ENCODE measurements at places on chromosomes 6 and 20.

DNA sequence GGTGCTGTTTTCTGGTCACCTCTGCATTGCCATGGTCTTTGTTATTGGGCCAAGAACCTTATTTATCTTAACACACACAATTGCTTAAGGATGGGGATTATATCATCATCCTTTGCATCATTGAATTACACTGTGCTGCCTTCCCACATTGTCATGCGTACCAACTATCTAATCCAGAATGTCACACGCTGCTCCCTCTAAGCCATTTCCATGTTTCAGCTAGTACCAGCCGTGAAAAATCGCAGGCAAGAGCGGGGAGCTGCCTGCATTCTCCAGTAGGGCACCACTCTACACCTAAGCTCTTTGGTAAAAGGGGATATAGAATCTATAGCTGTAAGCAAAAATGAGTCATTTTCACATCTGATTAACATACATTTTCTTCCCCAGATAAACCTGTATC, 277.0 kb downstream of the PRL start:
- DNase-seq: no peak

DNA sequence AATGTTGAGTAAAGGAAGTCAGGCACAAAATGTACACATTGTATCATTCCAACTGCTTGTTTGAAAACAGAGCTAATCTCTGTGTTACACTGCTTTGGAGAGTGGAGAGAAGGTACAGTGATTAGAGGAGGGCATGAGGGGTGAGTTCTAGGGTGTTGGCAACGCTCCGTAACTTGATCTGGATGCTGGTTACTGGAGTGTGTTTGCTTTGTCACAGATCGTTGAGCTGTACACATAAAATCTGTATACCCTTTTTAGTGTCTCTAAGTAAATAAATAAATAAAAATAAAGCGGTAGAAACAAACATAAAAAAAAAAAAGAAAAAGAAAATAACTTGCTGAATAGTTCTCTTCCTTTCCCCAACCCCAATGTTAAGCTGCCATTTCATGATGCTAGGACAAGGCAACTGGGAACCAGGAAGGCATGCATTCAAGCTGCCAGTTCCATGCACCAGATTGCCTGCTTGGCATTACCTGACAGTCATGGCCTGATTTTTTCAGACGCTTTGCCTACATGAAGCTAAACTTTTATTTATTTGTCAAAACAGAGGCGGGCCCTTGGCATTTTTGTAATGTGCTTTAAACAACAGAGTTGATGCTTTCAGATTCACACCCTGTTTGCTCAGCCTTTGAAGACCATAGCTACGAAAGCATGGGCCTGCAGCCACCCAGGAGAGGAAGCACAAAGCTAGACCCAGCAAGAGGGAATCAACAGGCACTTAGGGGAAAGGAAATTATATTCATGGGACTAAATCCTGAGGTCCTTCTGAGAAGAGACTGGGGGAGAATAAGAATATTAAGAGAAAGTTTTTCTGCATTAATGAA, 21.2 kb downstream of the TNFRSF21 start:
- no peak for DNase-seq

GRCh38 chr20:59153355-59153681, 10.3 kb upstream of the ZNF831 start:
- DNase-seq: no peak

DNA sequence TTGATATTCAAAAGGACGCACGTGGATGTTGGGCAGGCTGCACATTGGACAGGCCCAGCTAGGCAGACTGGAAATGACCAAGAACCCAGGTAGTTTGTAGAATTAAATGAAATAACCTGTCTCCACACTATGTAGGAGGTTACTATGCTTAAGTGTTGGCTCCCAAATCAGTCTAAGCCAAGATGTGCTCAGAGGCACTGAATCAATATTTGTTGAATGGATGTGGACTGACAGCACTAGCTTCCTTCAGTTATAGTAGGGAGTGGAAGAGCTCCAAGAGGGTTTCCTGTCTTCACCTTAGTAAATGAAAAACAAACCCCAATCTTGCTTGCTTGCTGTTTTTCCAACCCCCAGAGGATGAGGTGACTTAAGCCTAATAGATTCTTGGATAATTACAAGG, 180.5 kb downstream of the JARID2 start:
- no peak for DNase-seq

- peak; percentile 54 for DNase-seq
Measured at GRCh38 chr6:33427585-33428223, 7.8 kb downstream of the SYNGAP1 start.

DNA sequence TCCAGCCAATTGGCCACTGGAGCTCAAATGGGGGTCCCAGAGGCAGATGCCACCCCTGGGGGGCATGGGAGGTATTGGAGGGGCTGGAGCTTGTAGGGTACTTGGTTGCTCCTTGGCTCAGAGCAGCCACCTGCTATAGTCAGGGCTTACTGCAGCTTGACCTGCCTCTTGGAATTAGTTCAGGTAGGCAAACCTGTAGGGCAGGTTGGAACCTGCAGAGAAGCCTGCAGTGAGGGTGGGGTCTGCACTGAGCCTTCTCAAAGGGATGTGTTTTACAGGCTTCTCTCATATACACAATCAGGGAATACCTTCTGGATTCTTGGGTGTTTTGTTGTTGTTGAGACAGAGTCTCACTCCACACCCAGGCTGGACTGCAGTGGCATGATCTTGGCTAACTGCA, 94.2 kb upstream of the MYL9 start:
- DNase-seq: no peak

- DNase-seq: no peak
Measured at GRCh38 chr6:49826743-49827406, 39.5 kb downstream of the CRISP1 start.

- DNase-seq: no peak
Measured at GRCh38 chr20:31903627-31904386, 33.4 kb downstream of the TTLL9 start.

GRCh38 chr20:20864351-20865096, 152.1 kb upstream of the RALGAPA2 start:
- DNase-seq: no peak

DNA sequence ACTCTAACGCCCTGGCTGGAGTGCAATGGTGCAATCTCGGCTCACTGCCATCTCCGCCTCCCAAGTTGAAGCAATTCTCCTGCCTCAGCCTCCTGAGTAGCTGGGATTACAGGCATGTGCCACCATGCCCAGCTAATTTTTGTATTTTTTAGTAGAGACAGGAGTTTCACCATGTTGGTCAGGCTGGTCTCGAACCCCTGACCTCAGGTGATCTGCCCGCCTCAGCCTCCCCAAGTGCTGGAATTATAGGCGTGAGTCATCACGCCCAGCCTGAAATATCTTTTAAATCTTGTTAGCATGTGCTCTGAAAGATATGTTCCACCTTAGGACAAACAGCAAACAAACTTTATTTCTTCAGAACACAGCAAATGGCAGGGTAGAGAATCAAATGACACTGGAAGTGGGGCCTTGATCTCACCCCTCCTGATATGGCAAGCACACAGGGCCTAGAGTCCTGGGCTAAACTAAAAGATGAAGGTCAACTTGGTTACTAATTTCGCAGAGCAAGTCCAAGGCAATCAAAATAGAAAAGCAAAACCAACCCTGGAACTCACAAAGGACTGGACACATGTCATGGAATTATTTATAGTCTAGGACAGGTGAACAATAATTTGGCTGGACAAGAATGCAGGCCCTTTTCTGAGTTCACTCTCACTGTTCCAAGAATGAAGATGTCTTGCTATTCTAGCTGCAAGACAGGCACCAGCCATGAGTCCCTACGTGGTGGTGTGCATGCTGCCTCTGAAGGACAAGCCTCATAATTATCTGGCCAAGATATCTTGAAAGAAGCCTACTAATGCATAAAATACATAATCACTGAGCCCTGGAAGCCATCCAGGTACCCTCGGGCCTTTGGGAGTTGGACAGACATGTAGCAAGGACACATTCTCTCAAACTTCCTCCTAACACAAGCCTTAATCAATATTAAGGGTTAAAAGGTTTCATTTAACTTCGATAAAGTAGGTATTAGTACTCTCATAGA, 35.6 kb downstream of the B4GALT5 start:
- no peak for DNase-seq

DNA sequence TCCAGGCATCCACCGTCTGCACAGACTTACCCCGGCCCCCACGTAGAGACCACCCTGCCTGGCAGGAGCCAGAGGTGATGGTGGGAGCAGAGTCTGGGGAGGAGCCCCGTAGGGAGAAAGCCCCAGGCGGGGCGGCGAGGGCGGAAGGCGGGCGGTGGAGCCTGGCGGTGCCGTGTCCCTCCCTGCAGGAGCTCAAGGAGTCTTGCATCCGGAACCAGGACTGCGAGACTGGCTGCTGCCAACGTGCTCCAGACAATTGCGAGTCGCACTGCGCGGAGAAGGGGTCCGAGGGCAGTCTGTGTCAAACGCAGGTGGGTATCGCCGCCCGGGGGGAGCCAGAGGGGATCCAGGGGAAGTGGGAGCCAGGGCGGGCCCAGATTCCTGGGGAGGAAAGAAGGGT, 6.0 kb downstream of the CLPSL1 start:
- no peak for DNase-seq

- no peak for DNase-seq
Measured at GRCh38 chr6:41177287-41177686, 14.4 kb upstream of the TREM2 start.

GRCh38 chr20:13294522-13294921, 73.4 kb downstream of the ISM1 start:
- no peak for DNase-seq

GRCh38 chr6:14876778-14877613, 368.9 kb upstream of the JARID2 start:
- DNase-seq: no peak

DNA sequence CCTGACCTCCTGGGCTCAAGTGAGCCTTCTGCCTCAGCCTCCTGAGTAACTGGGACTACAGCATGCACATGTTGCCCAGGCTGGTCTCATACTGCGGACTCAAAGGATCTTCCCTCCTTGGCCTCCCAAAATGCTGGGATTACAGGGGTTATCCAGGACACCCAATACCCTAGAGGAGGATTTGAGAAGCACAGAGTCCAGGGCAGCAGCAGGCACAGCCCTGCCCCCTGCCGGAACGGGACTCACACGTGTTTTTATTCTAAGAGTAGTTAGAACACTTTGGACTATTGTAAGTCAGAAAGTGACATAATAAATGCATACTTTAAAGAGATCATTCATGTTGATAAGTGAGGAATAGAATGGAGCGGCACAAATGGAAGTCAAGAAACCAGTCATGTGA, 80.2 kb downstream of the C6orf118 start:
- no peak for DNase-seq

- DNase-seq: no peak
Measured at GRCh38 chr20:20897922-20898321, 185.5 kb upstream of the RALGAPA2 start.

DNA sequence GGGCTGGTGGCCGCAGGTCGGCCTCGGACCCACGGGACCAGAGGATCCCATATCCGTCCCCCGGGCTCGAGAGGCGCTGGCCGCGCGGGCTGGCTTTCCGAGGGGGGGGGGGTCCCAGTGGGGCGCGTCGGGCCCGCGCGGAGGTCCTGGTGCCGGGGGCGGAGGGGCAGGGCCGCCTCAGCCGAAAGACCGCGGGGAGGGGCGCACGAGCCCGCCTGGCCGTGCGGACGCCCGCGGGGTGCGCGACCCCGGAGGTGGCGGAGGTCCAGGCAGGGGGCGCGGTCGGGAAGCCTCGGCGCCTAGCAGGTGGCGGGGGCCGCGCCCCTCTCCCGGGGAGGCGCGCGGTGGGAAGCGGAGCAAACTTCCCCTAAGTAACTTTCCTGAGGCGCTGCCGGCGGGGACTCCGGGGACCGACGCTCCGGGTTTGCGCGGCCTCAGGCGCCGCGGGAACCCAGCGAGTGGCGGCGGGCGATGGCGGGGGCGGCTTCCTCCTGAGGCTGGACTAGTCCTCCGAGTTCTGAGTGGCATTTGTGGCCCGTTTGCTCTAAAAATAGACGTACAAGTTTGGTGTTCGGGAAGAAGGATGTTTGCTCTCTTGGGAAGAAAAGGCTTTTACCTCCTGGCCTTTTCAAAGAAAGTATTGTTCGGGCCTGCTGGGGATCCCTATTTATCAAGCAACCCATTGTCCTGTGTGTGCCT, 26.5 kb upstream of the BTBD3 start:
- no peak for DNase-seq

GRCh38 chr20:20782231-20782630, 69.8 kb upstream of the RALGAPA2 start:
- DNase-seq: no peak

- DNase-seq: no peak
Measured at GRCh38 chr6:45411959-45412358, 34.2 kb upstream of the SUPT3H start.

GRCh38 chr20:57261457-57262251, 4.8 kb downstream of the BMP7 start:
- no peak for DNase-seq

DNA sequence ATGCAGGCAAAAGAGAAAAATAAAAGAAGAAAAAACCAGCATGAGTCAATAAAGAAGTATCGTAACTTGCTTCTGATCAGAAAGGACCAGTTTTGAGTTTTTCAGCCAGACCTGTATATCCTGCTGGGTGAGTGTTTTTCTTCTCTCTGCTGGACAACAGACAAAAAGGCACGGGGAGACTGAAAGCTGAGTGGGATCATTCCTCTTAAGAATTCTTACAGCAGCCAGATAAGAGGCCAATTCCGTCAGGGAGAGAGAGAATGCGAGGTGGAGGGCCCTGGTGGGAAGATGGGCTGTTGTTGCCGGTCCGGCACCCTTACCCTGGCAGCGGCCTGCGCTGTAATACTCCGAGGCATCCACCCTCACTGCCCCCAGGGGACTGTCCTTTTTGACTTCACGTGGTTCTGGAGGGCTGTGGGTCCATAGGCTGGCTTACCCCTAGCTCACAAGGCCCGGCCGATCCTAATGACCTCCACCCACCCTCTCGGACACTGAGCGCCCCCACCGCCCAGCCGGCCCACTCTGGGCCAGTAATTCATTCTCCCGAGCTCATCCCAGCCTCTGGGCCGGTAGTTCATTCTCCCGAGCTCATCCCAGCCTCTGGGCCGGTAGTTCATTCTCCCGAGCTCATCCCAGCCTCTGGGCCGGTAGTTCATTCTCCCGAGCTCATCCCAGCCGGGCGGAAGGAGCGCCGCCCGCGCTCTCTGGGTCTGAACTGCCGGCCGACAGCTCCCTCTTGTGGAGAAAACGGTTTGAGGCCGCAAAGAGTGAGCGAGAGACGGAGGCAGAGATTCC, 118.3 kb upstream of the SIRPA start:
- DNase-seq: peak; percentile 63

DNA sequence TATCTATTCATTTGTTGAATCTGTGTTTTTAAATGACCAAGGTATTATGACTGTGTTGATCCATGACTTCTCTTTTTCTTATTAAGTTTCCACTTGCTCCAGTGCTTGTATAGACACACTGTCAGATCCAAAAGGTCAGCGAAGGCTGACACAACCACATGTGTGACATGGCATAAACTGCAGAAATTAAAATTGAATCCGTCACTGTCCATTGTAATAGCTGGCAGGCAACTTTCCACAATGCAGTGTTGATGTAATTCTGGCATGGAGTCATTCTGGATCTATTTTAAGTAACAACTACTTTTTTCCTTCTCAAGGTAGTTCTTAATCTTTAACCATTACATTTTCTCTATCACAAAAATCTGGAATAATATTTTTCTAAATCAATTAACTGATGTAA, 145.3 kb downstream of the AIG1 start:
- no peak for DNase-seq

DNA sequence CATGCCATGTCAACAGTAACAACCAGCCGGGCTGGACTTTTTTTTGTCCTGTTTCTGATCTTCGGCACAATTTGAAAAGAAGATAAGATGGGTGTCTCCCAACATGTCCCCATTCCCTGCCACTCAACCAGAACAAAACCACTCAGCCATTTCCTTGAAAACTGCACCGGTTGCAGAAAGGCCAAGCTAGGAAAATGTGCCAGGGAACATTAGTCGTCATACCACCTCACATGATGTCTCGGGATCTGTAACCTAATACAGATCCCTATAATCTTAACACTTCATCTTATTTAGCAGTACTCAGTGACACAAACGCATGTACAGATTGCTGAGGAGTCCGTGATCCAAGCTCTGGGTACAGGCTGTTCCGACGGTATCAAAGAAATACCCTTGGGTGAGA, 46.5 kb downstream of the ALDH8A1 start:
- DNase-seq: no peak
